Kasumi-1 (cell line): ENCODE measurements at places on chromosomes 4 and X.

DNA sequence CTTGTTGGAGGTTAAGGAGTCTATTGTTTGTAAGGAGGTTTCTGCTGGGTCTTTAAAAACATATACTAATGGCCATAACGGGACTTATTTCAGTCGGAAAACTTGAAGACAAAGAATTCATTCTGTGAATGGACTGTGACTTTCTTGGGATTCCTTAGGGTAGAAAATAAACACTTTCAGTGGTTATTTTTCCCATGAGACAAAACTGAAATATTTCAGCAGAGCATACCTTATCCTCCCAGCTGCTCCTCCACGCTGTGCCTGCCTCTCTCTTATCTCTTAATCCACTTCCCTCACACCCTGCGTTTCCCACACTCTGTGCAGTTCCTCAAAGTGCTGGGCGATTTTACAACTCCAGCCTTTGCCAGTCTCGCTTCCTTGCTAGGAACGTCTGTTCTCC lies 47.1 kb upstream of the SORBS2 start:
- DNase-seq: peak; percentile 52

DNA sequence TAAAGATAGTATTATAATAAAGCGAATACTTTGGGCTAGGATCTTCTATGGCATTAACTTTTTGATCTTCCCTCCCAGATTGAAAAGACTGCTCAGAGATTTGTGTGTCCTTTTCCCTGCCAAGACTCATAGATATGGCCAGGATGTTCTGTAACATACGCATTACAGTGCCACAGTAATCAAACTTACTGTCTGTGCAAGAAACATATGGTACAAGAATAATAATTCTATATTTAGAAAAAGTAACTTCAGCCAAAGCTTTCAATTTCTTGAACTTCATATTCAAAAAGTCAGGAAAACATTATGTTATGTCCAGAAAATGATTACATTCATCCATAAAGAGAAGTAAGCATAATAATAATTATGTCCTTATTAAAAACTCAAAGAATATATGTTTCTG lies 100.9 kb upstream of the GUCY1A1 start:
- no peak for DNase-seq

DNA sequence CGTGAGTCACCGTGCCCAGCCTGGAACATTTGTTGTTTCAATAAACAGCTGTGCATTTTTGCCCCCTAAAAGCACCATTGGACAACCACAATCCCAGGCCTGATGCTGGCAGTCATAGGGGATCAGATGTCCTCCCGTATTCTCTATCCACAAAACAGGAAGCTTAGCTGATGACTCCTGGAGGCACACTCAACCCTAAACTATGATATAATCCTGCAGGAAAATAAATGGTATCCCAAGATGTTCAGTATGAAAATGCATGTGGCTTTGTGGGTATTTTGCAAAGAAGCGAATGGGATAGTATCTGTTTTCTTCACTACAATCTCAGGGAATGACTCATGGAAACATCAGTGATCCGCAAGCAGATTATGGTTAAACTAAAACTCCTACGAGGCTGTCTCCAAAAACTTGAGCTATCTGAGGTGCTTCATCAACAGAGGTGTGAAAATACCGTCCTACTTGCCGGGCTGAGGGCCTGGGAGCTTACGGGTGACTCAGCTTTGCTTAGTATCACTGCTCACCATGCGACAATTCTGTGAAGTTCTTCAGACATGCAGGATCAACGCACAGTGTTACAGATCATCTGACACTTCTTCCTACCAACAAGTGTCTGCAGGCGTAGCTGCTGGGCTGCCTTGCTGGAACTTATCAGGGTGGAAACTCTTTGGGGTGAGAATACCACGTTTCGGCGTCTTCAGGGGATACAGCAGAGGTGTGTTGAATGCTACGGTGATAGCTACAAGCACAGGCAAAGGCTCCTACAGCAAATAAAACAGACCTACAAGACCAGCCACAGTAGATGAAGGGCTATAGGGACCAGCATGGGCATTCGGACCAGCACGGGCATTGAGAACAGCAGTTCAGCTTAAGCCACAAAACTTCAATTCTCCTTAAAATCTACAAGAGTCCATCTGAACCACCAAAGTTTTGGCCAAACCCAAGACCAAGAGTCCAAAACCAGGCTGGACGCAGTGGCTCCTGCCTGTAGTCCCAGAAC lies 148.5 kb downstream of the DHRSX start:
- DNase-seq: no peak

DNA sequence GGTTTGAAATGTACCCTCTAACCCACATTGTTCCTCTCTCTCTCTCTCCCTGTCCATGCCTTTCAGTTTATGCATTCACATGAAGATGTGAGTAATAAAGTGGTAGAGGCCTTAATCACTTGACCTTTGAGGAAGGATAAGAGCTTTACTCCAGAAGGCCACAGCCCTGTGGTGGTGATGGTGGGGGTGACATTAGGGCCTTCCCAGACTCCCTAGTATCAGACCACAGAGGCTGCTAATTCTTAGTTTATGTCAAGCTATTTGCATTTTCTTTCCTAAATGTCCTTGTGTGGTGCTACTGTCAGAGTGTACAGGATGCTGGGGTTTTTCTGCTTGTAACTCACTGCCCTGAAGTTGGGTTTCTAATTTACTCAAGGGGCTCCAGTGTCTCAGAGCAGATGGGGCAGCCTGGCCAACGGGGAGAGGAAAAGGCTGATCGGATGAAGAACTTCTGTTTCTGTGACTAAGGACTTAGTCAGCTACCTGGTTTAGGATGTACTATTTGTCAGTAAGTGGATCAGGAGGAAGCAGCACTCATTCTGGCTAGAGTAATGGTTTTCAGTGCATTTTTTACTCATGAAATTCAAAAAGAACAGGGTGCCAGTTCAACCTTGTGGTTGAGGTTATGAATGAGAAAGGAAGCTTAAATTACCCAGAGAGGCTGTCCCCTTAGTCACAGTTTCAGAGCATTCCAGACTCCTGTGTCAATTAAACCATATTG lies 509.6 kb upstream of the DIPK2B start:
- DNase-seq: peak; percentile 3

DNA sequence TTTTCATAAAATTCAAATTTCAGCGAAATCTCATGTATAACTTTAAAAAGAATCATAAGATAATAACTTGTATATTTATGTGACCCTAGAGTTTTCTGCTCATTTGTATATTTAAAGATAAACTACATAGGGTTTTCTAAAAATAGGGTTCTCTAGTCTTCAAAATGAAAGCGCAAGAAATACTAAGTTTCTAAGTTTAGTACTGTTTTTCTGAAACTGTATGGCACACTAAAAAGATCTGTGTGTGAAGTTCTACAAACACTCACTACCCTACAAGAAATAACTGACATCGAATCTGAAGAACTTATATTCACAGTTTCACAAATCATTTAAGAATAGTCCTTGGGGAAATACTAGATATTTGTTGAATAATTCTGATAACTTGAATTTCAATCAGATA lies 38.7 kb upstream of the NDST4 start:
- no peak for DNase-seq

DNA sequence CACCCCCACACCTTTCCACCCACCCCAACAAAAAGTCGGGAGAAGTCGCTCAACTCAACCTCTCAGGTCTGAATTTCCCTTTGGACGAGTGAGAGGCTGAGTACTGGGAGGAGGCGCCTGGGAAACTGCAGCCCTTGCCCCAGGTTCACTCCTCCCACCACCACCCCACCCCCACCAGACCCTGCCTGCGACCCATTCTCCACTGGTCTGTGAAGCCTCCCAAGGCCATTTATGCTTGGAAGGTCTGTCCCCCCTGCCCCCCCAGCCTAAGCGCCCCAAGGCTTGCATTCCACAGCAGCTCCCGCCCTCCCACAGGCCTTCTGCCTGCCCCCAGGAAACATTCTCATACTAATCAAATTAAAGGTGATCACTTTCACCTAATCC lies 27.2 kb downstream of the ELF4 start:
- DNase-seq: peak; percentile 30

DNA sequence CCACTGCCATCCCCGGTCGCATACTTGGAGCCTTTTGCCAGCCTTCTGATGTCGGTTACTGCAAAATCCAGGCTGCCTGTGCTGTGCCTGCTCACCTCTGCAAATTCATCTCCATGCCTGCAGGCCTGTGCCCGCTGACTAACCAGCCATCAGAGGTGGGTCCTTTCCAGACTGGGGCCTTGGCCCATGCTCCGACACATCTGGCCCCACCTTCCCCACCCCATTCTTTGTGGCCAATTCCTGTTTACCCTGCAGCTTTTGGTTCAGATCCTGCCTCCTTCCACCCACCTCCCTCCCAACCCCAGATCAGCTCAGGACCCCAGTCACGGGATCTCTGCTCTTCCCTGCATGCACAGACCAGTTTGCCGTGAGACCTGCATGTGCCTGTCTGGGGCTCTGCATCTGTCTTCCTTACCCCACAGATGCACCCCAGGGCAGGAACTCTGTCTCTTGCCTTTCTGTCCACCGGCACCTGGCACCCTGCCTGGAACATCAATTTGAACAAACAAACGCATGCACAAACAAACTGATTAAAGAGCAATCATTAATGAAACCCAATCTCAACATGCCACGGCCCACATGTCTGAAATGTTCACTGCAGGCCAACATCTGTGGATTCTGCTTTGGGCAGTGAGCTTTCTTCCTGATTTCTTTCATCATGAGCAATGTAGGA lies 112.8 kb upstream of the PSAPL1 start:
- DNase-seq: no peak

GRCh38 chr4:19776021-19776459 lies 475.7 kb upstream of the SLIT2 start:
- no peak for DNase-seq

DNA sequence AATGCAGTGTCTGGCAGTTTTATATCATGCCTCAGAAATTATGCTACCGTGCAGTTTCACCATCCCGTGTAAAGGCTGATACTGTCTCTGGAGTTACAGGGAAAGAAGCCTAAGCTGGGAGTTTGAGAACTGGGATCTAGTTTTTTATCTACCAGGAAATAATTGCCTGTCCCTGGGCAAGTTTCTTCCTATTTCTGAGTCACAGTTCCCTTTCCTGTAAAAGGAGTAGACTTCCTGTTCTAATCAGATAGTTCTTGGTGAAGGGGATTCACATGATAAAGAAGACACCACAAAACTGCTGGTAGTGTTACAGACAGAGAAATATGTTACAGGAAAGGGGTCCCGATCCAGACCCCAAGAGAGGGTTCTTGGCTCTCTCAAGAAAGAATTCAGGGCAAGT lies 17.1 kb downstream of the HERC3 start:
- DNase-seq: peak; percentile 44

GRCh38 chr4:150574678-150575077 lies 7.3 kb upstream of the MAB21L2 start:
- no peak for DNase-seq

- no peak for DNase-seq
Observed at GRCh38 chrX:77814210-77814609, 28.2 kb upstream of the ATRX start.

GRCh38 chrX:71563921-71564320 lies 14.3 kb upstream of the GCNA start:
- no peak for DNase-seq

DNA sequence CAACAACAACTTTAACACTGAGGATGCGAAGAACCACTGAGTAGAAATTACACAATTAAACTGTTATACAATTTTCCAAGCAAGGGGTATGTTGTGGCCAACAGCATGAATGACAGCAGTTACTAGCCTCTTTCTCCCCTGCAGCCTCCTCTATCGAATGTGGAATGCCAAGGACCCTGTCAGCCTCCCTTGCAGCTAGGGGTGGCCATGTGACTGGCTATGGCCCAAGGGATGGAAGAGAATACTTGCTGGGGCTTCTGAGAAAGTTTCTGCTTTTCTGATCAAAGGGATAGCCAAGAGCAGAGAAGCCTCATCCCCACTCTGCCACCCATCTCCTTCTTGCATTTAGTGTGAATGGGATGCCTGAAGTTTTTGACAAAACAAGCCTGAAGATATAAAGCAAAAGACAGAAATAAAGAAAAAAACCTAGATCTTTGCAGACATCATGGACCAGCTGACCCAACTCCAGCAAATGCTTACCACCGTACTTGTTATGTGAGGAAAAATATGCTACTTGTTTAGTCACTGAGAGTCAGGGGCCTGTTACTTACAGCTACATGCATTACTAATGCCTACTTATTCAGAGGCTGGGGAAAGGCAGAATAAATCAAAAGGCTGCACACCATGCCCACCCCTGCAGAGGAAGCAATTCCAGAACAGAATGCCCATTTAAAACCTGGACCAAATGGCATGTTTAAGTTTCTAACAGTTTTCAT lies 32.0 kb downstream of the DCTD start:
- no peak for DNase-seq

DNA sequence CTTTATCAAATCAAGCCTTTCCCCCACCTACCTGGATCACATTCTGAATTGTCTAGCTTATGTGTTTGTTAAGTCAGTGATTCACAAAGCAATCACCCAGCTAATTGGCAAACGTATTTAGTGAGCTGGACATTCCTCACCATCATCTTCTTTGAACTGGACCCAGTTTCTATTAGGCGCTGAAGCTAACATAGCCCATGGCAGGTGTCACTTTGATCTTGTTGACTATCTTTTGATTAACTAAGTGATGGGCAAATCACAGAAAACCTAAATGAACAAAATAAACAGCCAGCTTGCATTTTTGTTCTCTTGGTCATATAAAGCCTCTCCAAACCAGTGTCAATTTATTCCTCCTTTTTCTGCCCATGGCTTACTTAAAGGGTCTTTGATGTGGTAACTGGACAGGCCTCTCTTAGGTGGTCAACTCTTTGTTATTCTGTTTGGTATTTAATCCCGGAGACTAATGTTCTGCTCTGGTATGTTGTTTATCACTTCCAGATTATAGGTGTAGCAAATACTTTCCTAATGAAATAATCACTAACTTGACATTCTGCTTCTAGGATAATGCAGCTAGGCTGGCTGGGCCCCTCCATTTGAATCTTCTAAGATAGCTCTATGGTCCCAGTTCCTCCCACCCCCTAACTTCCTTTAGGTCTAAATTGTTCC lies 105.3 kb upstream of the SMIM10 start:
- DNase-seq: no peak

GRCh38 chrX:103215425-103215991 lies 600 bp downstream of the BEX4 start:
- DNase-seq: no peak

DNA sequence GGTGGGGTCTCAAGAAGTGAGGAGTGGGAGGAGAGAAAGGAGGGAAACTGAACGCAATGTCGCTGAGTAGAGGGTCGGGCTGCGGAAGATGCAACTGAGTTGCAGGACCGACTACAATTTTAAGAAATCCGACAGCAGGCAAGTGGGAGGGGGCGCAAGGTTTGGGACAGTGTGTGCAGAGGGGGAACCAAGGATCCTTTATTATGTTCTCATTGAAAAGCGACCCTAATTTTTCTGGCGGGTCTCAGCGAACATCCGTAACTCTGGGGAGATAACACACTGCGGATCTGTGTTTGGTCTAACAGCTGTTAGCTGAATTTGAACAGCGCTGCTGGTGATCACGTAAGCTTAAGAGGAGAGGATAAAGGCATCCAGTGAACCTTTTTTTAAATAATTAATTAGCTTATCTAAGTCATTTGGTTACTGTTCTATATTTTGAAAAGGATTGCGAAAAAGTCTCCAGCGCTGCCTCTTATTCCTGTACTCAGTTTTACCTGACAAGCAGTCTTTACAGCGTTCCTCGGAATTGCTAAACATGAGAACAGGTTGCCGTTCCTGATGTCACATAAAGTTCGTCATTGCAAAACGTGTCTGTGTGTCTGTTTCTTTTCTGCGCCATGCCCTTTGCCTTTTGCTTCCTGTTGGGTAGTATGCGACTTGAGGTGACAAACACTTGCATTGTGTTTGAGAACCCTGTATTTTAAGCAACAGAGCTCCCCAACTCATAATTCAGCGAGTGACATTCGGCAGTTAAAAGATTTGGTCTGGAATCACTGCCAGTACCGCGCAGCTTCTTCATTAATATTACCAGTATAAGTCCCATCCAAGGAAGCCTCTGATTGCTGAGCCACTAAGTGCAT lies 1.3 kb downstream of the HTR2C start:
- DNase-seq: no peak
